Stimulated activated CD4-positive, alpha-beta T cell treated with anti-CD3 and anti-CD28 coated beads, TNF-alpha, amount 100 ng/mL, for 1 hour (primary cell): ENCODE measurements at places on chromosomes 3 and 15.

DNA sequence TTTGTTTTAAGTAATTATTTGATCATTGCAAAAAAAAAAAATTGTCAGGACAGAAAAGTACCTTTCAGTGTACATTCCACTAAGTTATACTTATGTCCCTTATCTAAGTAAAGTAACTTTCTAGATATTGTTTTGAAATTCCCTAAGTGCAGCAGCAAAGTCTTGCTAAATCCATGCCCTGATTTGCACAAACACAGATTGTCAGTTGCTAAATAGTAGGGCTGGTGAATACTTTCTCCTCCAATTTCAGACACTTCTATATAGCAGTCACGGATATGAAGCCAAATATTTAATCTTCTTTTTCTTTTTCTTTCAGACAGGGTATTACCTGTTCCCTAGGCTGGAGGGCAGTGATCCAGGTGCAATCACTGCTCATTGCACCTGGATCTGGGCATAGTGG lies 12.9 kb downstream of the LRRC2 start:
- no peak for DNase-seq

- DNase-seq = no peak
Observed at GRCh38 chr15:41437448-41437847, 20.6 kb downstream of the RTF1 start.

- DNase-seq = no peak
Observed at GRCh38 chr3:120652896-120653545, 29.0 kb downstream of the HGD start.

- no peak for DNase-seq
Observed at GRCh38 chr3:84547971-84548970, 410.5 kb upstream of the CADM2 start.

DNA sequence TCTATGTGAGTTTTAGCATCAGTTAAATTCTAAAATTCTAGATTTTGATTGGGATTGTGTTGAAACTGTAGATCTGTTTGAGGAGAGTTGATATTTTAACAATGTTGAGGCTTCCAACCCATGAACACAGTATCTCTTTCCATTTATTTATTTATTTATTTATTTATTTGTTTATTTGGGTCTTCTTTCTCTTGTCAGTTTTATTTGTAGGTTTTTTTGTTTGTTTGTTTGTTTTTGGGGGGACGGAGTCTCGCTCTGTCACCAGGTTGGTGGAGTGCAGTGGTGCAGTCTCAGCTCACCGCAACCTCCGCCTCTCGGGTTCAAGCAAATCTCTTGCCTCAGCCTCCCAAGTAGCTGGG lies 25.3 kb downstream of the MRAS start:
- no peak for DNase-seq

DNA sequence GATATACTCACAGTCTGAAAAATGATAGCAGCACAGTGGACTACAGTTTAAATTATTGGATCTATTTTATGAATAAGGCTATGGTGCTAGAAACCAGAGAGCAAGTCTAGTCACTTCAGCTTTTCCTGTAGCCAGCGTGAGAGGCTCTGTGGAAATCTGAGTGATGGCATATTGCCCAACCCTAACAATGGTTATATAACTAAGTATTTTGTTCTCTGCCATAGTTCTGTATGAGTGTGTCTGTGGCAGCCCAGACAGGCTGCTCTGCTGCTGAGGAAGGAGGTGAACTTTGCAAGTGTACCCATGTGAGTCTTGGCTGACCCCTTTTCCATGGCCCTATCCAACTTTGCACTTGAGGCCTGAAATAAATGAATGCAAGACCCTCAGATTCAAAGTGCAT lies 105.7 kb downstream of the LRTM1 start:
- DNase-seq = no peak

DNA sequence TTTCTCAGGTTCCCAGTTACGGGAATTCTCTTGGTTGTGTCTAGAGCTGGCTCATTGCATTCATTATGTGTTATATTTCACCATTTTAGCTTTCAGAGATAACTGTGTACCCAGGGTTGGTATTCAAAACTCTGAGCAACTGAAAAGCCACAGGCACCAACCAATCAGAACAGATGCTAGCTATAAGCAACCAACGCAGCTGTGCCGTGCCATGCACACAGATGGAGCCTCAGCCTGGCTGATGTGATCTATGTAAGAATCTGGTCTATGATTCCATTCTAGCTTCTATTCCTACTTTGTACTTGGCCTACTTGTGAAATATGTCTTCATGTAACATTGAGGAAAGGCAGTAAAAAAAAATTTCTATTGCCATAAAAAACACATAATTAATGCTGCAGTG lies 95.0 kb upstream of the CCDC80 start:
- no peak for DNase-seq

- no peak for DNase-seq
Observed at GRCh38 chr3:39499651-39500273, 32.3 kb downstream of the MOBP start.

- no peak for DNase-seq
Observed at GRCh38 chr15:91919014-91919534, 65.6 kb downstream of the SLCO3A1 start.

GRCh38 chr15:88397506-88397905 lies 69.7 kb downstream of the MRPL46 start:
- no peak for DNase-seq

DNA sequence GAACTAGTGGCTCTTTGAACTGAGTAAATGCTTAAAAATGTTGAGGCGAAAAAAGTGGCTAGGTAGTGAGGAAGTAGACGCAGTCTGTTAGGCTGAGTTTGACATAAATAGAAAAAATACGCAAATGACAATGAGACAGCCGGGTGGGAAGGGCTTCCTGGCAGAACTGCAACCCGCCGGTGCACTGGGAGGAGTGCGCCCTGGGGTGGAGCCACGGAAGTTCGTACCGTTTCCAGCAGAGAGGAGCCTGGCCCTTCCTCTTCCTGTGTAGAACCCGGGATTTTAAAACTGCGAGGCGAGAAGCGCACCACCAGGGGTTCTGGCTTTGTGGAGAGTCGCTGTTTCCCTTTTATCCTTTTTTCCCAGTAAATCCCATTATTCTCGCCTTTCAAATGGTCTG lies 602.6 kb downstream of the PYDC2 start:
- no peak for DNase-seq

DNA sequence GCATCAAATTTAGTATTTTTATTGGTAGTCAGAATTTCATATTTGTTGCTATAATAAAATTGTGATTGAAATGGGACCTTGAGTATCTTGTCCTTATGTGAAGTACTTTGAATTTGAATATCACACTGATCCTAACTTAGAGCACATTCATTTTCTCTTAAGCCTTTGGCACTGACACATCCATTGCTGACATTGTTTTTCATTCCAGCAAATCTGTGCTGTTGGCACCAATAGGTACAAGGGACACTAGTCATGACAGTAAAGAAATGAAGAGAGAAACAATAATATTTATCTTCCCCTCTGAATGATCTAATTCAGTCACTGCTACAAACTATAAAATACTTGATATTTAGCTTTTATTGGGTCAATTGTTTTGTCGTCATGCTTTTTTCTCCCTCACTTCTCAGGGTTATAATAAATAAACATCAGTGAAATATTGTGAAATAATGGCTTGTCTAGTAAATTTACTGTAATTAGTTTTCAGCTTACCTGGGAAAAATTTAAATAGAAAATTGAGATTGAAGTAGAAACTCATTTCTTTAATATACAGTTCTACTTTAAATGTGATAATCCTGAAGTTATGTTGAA lies 166.8 kb upstream of the MLF1 start:
- no peak for DNase-seq

GRCh38 chr3:185713015-185713414 lies 111.8 kb downstream of the IGF2BP2 start:
- DNase-seq = no peak

DNA sequence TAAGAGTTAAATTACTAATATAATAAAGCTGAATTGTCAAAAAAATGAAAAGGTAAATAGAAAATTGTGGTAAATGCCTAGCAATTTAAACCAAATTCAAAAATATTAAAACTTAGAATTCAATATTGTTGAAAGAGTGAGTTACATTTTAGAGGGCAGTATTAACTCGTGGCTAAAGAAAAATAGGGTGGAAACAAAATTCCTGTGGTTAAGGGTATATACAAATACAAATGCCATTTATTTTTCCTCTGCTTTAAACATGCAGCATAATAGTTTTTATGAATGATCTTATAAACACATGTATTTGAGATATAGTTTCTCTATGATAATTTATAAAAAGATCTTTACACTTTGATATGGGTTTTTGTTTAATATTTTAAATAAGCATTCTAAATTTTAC lies 79.0 kb downstream of the NEDD4 start:
- DNase-seq = no peak

DNA sequence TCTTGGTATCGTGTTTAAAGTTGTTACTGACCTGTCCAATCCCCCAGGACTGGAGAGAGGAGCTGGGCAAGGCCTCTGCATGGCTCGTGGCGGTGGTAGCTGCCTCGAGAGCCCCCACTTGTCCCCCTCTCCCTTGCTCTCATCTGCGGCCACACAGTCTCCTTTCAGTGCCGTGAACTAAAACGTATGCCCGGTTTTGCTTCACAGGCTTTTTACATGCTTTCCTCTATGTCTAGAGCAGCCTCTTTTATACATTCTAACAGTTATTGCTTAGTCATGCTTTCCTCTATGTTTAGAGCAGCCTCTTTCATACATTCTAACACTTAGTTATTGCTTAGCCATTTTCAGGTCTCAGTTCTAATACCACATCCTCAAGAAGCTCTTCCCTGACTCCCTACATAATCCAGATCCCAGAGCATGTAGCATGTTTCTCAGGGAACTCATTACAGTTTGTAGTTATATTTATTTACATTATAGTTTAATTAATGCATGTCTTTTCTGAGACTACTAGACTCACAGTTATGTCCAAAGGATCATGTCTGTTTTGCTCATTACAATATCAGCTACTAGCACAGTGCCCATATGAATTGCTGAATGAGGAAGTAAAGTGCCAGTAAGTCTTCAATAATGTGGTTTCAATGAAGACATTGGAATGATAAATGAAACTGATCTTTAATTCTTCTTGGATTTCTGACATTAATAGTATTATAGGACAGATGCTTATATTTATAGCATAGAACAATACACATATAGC lies 66.5 kb upstream of the TBL1XR1 start:
- no peak for DNase-seq

- no peak for DNase-seq
Observed at GRCh38 chr3:156843071-156843808, 17.1 kb downstream of the LEKR1 start.

DNA sequence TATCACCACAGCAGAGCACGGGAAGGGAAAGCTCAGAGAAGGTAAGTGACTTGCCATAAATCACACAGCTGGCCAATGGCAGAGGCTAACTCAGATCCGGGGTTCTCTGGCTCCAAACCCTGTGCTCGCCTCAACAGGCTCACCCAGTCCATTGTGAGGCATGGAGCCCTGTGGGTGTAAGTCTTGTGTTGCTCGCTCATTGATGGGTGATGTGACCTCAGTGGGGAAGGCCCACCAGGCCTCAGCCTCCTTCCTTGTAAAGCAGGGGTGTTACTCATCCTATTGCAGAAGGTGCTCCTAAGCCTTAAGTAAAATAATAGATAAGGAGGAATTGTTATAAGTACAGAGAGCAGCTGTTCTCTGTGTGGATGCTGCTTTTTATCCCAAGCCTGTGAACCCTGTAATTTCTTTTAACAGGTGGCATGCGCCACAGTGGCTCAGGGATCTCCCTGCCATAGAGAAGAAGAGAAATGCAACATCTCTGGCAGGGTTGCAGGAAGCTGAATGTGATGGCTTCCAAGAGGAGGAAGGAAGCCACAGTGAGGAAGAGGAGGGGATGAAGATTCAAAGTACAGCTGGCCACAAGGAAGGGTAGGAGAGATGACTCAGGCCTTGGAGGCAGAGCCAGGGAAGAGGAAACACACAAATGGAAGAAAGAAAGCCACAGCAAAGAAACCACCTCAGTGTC lies 30.9 kb upstream of the SPSB4 start:
- no peak for DNase-seq

GRCh38 chr15:96392380-96393208 lies 62.1 kb downstream of the NR2F2 start:
- no peak for DNase-seq

DNA sequence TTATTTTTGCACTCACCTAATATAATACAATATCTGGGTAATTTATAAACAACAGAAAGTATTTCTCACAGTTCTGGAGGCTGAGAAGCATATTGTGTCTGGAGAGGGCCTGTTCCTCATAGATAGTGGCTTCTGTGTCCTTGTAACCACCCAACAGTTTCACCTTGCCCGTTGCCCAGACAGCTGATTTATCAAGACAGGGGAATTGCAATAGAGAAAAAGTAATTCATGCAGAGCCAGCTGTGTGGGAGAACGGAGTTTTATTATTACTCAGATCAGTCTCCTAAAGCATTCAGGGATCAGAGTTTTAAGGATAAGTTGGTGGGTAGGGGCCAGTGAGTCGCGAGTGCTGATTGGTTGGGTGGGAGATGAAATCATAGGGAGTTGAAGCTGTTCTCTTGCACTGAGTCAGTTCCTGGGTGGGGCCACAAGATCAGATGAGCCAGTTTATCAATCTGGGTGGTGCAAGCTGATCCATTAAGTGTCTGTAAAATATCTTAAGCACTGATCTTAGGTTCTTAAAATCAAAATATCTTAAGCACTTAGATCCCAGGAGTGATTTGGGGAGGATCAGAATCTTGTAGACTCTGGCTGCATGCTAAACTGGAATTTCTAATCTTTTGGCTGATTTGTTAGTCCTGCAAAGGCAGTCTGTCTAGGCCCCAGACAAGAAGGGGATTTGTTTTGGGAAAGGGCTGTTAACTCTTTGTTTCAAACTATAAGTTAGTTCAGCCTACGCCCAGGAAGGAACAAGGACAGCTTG lies 33.9 kb upstream of the C15orf39 start:
- DNase-seq = no peak

- no peak for DNase-seq
Observed at GRCh38 chr3:85589145-85589544, 630.4 kb downstream of the CADM2 start.

GRCh38 chr3:130557336-130558035 lies 40.5 kb downstream of the COL6A6 start:
- no peak for DNase-seq

DNA sequence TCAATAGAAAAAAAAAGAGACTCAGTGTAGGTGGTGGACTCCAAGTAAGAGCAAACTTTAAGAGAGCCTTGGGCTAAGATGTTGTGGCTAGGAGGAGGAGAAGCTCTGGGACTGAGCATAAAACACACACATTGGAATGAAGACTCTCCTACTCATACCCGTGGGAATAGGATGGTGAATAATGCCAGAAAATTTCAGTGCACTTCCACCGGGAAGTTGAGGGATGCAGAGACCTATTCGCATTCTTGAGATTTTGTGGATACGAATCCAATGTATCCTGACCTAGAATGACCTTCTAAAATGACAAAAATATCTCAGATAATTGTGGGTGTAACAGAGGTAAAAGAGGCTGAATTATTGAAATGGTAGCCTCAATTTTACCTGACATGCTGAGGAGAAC lies 388.7 kb upstream of the SGO1 start:
- DNase-seq = no peak

GRCh38 chr3:24538891-24539290 lies 44.2 kb upstream of the THRB start:
- no peak for DNase-seq

- DNase-seq = no peak
Observed at GRCh38 chr3:30350901-30351300, 255.5 kb upstream of the TGFBR2 start.
